GM13976 (cell line): ENCODE measurements at places on chromosomes 1 and 21.

GRCh38 chr1:44924835-44925464 lies 61.4 kb downstream of the EIF2B3 start:
- DNase-seq, result no peak

DNA sequence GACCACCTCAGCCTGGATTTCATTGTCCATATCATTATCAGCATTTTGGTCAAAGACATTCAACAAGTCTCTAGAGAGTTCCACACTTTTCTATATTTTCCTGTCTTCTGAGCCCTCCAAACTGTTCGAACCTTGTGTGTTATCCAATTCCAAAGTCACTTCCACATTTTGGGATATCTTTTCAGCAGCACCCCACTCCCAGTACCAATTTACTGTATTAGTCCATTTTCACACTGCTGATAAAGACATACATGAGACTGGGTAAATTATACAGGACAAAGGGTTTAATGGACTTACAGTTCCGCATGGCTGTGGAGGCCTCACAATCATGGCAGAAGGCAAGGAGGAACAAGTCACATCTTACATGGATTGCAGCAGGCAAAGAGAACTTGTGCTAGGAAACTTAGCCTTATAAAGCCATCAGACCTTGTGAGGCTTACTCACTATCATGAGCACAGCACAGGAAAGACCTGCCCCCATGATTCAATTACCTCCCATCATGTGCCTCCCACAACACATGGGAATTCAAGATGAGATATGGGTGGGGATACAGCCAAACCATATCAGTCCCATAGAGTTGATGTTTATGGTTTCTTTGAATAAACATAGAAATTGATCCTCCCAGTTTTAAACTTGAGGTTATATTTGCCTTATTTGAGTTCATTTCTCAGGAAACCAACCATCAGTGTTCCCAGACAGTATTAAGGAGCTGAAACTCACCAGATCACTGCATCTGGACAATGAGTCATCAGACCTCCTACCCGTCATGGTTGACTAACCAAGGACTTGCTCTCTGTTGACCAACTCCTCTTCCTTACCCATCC lies 322.7 kb upstream of the DUSP10 start:
- DNase-seq, result no peak

GRCh38 chr1:51734896-51735745 lies 118.2 kb downstream of the OSBPL9 start:
- DNase-seq, result no peak

- DNase-seq, result no peak
These were observed 156.0 kb downstream of the PGBD5 start for GRCh38 chr1:230270185-230270558.

- no peak for DNase-seq
These were observed 102.9 kb downstream of the ZZZ3 start for GRCh38 chr1:77579547-77579946.

DNA sequence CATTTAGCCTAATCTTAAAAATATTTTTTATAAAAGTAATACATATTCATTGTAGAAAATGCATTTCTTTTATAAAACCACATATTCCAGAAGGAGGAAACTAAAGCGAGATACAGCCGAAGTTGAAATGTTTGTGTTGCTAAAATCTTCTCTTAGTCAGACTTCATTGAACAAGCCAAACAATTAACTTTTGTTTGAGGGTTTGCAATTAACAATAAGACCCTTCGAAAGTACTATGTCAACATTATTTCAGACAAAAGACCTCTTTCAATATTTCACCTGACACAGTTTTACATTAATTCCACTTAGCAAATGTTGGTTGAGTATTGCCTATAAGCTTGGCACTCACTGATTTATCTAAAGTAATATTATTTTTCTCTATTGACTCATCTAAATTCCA lies 354.0 kb upstream of the ADAMTS5 start:
- DNase-seq, result no peak

DNA sequence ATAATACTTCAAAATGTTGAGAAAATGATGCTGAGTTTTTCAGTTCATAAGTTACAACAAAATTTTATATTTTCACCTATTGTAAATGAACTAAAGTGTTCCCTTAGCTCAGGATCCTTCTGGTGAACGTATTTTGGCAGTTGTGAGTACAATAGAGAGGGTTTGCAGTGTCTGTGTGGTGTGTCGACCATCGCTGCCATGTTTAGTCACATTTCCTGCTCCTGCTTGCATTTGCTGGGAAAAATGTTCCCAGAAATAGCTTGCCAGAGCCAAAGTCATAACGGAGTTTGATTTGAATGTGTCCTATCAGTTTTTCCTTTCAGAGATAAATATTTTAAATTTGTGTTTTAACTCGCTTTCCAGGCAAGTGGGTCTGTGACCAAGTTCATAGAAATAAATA lies 117.1 kb upstream of the COL6A1 start:
- no peak for DNase-seq

GRCh38 chr1:202708456-202709275 lies 1.6 kb downstream of the SYT2 start:
- DNase-seq, result peak; percentile 41

GRCh38 chr1:235710687-235711086 lies 61.1 kb upstream of the GNG4 start:
- no peak for DNase-seq

GRCh38 chr1:109239409-109240068 lies 9.8 kb upstream of the CELSR2 start:
- DNase-seq, result peak; percentile 77

- DNase-seq, result no peak
These were observed 206.7 kb upstream of the C1orf87 start for GRCh38 chr1:60280256-60280655.

DNA sequence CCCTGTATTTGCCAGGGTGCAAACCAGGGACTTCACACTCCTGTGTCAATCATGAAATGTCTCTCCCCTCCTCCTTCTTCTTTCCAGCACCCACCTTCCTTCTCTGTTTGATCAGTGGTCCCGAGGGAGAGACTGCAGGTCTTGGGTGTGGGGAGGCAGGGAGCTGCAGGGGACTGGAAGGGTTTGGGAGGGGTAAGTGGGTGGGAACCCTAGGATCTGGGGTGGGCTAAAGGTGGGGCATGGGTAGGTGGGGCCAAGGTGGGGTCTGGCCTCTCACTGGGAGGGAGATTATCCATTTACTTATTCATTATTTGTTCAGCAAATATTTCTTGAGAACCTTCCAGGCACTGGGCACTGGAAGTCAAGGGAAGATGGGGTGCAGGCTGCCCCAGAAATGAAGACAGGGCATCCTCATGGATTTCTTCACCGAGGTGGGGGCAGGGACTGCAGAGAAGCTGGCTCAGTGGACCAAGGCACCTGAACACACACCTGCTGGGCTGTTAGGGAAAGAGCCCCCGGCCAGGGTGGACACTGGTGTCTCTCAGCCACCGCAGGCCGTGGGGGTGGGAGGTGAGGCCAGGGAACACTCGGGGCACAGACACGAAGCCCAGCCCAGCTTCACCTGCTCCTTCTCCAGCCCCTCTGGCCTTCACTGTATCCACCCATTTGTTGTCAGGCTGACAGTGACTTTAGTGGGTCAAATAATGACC lies 193.9 kb upstream of the C1orf174 start:
- DNase-seq, result no peak

- no peak for DNase-seq
These were observed 16.7 kb upstream of the PRDM15 start for GRCh38 chr21:41895643-41896493.
